MCF 10A (cell line): ENCODE measurements at places on chromosomes 1 and 21.
A peak's percentile ranks its signal among the peaks of the same experiment; 100 is the strongest.

GRCh38 chr21:41437729-41438128 lies 11.7 kb downstream of the MX1 start:
- DNase-seq, result no peak

GRCh38 chr1:172670791-172671190 lies 11.9 kb downstream of the FASLG start:
- DNase-seq, result no peak

GRCh38 chr1:197559244-197559643 lies 216.0 kb downstream of the DENND1B start:
- no peak for DNase-seq

DNA sequence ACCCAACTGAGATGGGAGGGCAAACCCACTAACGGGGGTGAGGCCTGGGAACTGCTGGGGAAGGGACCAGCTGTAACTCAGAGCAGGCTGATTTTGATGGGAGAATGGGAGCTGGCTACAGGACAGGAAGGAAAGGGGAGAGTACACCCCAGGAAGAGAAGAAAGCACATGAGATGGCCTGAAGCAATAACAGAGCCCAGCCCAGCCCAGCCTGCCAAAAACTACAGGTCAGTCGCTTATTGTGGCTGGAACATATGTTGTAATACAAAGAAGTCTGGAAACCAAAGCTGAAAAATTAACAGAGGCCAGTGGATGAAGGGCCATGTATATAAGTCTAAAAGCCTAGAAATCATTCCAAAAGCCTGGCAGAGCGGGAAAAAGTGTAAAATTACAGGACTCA lies 1.6 kb downstream of the ITLN2 start:
- DNase-seq, result peak; percentile 69

- DNase-seq, result no peak
These were observed 74.5 kb downstream of the ITPKB start for GRCh38 chr1:226664413-226665101.

GRCh38 chr1:245256528-245256927 lies 101.7 kb downstream of the KIF26B start:
- no peak for DNase-seq

DNA sequence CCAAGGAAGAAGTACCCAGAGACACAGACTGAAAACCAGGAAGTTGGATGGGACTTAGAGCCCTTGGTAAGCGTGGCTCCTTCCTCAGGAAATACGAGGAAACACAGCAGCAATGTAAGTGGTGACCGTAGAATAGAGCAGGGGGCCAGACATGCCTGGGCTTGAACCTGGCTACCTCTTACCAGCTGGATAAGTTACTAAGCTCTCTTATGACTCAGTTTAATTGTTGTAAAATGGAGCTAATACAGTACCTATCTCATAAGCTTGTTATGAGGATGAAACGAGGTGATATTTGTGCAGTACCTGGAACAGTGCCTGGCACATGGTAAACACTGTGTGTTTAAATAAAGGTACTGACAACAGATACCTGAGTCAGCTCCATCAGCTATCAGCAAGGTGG lies 19.2 kb downstream of the EBNA1BP2 start:
- peak; percentile 66 for DNase-seq

DNA sequence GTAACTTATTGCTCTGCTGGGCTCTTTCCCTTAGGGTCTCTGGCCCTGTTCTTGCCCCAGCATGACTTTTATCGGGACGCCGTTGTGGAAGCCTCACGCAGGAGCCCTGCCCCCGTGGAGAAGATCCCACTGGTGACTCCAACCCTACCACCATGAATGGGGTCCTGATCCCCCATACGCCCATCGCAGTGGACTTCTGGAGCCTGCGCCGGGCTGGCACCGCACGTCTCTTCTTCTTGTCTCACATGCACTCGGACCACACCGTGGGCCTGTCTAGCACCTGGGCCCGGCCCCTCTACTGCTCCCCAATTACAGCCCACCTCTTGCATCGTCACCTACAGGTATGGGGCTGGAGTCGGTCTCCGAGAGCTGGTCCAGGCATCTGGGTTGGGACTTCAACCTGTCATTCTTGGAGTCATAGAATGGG lies 322 bp downstream of the DCLRE1B start:
- peak; percentile 17 for DNase-seq

GRCh38 chr1:229019663-229020271 lies 251.1 kb upstream of the RAB4A start:
- peak; percentile 75 for DNase-seq

- DNase-seq, result no peak
These were observed 199.6 kb downstream of the PDE4B start for GRCh38 chr1:65992165-65992821.

DNA sequence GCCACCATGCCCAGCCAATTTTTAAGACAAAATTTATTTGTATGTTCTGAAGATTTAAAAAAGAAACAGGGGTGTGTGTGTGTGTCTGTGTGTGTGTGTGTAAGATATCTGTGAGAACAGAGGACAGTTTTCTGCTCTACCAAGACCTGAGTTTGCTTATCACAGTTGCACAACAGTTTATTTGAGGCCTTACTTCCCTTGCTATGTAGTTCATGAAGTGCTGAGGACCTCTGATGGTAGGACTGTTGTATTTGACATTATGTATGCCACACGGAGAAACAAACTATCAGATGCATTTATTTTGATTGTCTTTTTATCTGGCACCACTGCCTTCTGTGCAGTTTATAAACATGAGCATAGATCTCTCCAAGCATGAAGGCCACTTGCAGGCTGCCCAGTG lies 355.2 kb downstream of the PBX1 start:
- peak; percentile 42 for DNase-seq

DNA sequence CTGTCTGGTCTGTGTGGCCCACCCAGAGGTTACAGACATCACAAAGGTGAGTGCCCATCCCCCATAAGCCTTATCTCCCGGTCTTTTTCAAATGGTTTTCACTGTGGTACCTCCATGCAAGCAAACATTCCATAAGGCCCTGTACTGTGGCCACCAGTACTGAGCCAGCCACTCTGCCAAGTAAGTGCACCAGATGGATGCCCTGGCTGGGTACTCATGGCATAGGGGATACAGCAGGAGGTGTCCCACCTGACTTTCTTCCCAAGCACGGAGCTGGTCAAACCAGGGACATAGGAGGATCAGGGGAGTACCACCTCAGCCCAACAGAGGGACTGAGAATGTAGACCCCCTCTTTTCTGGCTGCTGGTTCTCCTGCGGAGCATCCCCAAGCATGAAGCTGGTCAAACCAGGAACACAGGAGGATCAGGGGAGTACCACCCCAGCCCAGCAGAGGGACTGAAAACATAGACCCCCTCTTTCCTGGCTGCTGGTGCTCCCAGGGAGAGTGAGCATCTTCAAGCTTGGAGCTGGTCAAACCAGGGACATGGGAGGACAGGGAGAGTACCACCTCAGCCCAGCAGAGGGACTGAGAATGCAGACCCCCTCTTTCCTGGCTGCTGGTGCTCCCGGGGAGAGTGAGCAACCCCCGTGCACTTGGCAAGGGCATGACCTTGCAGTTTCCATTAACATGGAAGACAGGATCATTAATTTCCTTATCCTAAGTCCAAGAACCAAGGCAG lies 81.8 kb upstream of the KLHDC7A start:
- DNase-seq, result no peak

GRCh38 chr1:213041443-213041842 lies 9.6 kb upstream of the RPS6KC1 start:
- DNase-seq, result peak; percentile 46

DNA sequence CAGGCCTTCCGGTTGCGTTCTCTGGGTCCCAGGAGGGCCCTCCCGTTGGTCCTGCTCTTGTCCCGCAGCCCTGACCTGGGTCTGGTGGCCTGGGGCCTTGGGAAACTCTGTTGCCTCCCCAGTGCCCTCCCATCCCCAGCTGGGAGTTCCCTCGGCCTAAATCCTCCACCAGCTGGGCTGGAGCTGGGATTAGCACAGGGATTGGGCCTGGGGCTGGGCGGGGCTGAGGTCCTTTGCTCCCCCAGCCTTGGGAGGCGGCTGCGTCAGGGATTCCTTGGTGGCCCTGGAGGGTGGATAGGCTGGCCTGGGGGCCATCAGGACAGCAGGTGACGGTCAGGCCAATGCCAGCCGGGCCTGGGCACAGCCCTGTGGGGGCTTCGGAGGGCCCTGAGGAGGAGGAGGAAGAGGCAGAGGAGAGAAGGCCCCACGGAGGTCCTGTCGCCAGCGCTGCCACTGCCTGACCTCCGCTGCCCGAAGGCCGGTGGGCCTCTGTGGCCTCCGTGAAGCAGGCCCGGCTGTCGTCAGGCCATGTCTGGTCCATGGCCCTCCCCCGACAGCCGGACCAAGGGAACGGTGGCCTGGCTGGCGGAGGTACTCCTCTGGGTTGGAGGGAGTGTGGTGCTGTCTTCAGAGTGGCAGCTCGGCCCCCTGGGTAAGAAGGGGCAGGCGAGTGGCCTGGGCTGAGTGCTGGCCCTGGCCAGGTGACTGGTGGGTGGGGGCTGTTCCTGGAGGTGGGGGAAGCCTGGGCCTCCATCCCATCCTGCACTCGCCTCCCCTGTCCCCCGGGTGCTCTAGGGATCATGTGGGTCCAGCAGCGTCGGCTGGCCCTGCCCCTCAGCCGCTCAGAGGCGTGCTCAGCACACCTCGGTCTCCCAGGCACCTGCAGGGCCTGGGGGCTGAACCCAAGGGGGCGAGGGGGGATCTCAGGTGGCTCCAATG lies at the start of gene PLCH2:
PLCH2 (plus strand) TSS at position 229 of the 939 bp plus-strand sequence; CDS start at position 529, 300 bp downstream.
- no peak for DNase-seq

DNA sequence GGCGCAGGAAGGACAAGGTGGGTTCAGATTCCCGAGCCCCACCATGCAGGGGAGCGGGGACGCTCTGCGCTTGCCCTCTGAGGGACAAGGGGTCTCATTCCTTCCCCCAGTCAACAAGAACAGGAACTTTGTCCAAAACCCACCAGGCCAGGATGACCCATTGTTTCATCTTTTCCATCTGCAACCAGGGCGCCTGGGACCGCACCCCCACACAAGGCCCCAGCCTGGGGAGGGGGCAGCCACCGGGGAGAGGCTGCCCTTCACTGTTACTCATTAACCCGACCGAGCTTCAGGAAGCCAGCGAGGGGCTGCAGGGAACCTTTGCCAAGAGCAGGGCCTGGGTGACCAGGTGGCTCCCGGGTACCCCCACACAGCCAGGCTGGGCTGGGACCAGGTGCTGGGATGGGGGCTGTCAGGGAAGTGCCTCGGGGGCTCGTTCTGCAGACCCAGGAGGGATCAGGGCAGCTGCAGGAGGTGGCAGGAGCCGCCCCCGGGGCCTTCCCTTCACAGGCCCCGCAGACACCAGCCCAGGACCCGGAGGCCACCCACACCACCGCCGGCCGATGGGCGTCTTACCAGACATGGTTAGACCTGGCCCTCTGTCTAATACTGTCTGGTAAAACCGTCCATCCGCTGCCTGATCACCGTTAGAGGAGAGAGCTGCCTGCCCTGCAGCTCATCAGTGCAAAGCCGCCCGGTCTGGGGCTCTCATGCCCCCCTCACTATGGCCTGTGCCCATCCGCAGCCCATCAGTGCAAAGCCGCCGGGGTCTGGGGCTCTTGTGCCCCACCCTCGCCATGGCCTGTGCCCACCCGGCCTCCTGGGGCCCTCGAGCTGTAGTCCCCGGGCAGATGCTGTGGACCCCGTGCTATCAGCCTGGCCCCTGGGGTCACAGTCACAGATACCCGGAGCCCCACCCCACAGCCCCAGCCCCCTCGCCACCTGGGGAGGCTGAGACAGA lies 4.9 kb upstream of the TTLL10 start:
- DNase-seq, result no peak

DNA sequence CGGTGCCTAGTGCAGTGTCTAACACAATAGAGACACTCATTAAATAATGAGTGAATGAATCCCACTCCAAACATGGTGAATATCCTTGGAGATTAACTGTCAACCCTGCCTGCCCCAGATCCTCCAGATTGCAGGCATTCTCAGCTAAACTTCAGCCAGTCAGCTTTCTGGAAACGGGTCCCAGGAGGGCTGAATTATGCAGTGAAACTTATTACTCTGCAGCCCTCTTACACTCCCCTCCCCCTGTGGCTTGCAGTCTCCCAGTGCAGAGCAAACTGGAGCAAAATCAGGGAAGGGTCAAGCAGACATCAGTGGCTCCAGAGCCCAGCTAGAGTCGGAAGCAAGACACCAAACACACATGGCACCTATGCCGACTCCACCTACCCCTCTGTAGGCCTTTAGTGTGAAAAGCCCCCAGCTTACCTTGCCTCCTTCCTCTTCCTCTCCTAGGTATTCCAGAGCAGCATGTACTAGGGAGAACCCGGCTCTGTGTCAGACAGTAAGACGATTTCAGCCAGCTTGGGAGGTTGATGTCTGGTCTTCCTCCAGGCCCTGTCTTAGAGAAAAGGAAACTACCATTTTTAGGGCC lies 6.5 kb upstream of the RGS16 start:
- DNase-seq, result no peak

DNA sequence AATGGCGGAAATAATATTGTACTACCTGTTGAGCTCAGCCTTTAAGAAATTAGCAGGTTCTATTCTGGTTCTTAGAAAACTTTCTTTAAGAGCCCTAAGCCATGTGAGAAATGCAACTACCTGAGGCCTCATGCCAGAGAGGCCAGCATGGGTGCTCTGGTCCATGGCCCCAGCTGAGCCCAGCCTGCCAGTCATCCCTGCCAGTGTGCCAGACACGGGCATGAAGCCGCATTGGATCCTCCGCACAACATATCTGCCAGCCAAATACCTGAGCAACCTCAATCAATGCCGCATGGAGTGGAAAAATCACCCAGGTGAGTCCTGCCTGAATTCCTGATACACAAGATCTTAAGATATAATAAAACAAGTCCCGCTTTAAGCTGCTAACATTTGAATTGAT lies 91.8 kb downstream of the C21orf91 start:
- DNase-seq, result no peak

- no peak for DNase-seq
These were observed 590.6 kb downstream of the MATN1 start for GRCh38 chr1:30132602-30133286.

GRCh38 chr1:14168326-14169063 lies 430.0 kb upstream of the KAZN start:
- DNase-seq, result no peak

DNA sequence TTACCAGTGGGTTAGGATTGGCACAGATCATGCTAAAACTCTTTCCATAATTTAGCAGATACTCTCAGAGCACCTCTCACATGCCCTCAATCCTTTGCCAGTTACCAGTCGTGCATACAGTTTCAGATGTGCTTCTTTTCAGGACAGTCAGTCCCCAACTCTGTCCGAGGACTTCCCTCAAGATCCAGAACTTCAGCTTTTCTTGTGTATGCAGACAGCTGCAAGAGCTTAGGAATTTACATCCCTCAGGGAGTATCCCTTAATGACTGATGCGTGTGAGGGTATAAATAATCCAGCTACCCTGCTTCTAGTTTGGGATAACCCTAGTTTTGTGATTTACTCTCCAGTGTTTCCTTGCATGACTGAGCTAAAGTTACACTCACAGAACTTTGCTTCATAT lies 393.0 kb upstream of the PLXNA2 start:
- DNase-seq, result no peak

- DNase-seq, result no peak
These were observed 141.4 kb downstream of the LHX8 start for GRCh38 chr1:75275631-75276030.

DNA sequence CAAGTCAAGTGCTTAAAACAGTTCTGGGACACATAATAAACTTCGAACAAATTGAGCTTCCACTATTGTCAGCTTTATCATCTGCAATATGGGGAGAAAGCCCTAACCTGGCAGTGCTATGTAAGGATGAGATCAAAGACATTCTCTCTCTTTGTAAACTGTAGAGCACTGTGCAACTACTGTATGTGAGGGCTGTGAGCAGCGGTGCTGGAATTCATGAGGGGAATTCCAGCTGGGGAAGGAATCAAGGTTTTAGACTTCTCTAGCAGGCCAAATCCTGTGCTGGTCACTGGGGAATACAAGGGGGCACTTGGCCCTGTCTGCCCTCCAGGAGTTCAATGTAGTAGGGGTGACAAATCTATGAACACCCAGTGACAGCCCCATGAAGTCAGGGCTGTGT lies 9.3 kb downstream of the FAM151A start:
- DNase-seq, result no peak

GRCh38 chr1:209863766-209864485 lies 36.2 kb downstream of the UTP25 start:
- peak; percentile 47 for DNase-seq
